ENCODE measurements at places on chromosomes 4 and X.

GRCh38 chr4:38424151-38424871 lies 239.7 kb upstream of the KLF3 start:
- no peak for DNase-seq

GRCh38 chr4:8468746-8469535 lies 28.4 kb downstream of the TRMT44 start:
- DNase-seq, result no peak

DNA sequence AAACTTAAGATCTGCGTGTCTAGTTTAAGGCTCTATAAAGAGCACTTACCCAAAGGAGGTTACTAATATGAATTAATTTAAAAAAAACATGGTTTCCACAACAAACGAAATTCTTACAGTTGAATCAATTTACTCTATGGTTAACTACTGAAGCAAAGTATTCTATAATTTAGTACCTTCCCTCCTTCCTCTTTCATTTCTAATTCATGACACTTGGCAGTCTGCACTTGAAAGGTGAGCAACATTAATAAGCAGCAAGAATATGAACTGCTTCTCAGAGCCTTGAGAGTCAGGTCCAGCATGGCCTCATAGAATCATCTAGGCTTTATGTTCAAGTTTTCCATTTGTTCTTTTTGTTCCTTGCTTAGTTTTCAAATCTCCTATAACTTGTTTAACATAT lies 42.7 kb downstream of the TAPT1 start:
- no peak for DNase-seq

- DNase-seq, result no peak
Measured at GRCh38 chr4:16082041-16082425, 1.8 kb downstream of the PROM1 start.

DNA sequence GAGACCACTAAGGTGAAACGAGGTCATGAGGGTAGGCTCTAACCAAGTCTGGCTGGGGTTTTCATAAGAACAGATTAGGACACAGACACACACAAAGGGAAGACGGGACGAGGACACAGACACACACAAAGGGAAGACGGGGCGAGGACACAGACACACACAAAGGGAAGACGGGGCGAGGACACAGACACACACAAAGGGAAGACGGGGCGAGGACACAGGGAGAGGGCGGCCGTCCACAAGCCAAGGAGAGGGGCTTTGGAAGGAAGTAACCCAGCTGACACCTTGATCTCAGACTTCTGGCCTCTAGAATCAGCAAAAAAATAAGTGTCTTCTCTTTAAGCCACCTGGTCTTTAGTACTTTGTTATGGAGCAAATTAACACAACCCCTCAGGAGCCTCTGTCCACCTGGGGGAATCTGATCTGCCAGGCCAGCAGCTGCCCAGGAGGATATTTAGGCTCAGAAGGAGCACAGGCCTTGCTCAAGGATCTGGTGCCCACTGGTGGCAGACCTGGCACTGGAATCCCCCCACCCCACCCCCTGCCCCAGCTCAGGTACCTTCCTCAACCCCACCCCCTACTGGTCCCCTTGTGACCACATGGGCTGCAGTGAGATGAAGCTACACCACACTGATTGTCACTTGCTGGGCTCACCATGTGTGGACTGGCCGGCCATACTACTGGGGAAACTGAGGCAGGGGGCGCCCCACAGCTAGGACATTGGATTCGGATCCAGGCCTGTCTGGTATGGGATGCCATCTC lies 2.8 kb downstream of the ABLIM2 start:
- no peak for DNase-seq

DNA sequence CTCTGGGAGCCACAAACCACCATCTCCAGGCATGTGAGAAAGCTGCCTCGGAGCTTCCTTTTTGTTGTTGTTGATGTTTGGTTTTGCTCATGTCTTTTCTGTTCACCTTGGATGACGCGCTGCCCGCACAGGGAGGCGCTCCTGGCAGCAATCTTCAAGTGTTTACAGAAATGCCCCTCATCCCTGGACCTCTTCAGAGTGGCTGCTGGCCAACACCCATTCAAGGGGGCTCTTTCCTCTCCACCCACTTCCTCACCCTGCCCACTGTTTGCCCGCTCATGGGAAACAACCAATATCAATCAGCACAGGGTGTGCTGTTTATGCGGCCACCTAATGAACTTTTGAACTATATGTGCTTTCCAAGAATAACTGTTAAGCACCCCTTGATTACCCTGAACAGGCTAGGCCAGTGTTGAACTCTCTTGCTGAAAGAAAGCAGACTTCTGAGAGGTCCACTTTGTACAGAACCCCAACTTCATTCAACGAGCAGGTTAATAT lies 355.1 kb upstream of the CLNK start:
- DNase-seq, result no peak

GRCh38 chrX:22053481-22053880 lies 21.4 kb downstream of the PHEX start:
- no peak for DNase-seq

DNA sequence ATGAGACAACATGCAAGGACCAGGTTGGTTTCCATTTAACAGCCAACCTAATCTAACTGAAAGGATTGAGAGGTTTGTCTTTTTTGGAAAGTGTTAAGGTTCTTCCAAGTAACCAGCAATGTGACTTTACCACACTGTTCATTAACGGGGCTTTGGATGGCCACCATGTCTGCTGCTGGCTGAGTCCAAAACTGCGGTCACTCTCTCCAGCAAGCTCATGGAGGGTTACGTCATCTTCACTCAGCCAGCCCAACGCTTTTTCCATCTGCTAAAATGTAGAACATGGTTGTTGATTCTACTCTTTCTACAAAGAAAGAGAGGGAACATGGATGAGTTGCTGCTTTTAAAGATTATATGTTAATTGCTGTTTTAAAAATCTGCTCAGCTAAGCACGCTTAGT lies 11.0 kb downstream of the PKD2 start:
- DNase-seq, result no peak

- no peak for DNase-seq
Measured at GRCh38 chrX:32451954-32452695, 759.2 kb downstream of the DMD start.

- DNase-seq, result no peak
Measured at GRCh38 chr4:175369087-175369486, 443.0 kb downstream of the GPM6A start.

DNA sequence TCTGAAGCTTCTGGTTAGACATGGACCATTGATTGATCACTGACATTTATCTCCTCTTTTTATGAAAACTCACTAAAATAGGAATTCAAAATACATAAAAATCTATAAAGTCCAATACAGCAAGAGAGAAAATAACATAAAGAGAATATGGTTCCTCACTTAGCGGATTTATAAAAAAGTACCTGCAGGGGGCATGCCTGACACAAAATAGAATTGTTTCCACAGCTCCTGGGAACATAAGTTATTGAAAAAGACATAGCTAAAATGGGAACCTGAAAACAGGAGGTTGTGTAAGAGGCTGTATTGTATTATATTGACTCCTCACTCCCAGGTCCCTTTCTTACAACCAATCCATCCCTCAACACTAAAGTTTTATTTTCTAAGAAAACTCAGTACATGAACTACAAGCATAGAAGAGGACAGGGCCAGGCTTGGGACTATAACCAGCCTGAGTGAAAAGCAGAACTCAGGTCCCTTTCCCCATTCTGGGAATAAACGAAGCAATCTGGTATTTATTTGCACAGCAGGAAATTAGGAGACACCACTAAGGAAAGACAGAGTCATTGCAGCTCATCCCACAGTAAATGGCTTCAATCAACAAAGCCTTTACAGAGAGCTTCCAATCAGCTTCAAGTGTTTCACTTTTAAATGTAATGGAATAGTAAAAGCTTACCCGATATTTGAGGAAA lies 121.1 kb upstream of the NDST4 start:
- DNase-seq, result no peak

- DNase-seq, result no peak
Measured at GRCh38 chr4:94378047-94378446, 35.4 kb upstream of the HPGDS start.

GRCh38 chr4:101253121-101253520 lies 94.2 kb downstream of the PPP3CA start:
- no peak for DNase-seq

GRCh38 chrX:123600181-123600580 lies 132.7 kb downstream of the THOC2 start:
- DNase-seq, result no peak

DNA sequence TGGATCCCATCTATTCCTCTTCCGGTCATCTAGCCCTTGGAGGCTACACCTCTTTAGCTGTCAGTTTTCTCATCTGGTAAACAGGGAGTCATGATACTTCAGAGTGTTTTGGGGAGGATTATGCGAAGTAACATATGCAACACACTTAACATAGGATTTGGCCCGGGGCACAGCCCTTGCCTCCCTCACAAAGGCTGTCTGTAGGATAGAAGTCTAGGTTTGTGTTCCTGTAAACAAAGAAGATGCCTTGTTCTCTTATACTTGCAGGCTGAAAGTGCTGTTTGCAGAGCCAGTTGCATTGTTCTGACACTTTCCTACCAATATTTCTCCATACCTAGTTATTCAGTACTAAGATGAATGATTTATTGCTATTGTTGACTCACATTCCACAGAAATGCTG lies 2.2 kb upstream of the APELA start:
- DNase-seq, result no peak

GRCh38 chr4:97150966-97151365 lies 992.3 kb downstream of the STPG2 start:
- no peak for DNase-seq

GRCh38 chrX:12488220-12488619 lies 303.0 kb upstream of the PRPS2 start:
- DNase-seq, result no peak

- no peak for DNase-seq
Measured at GRCh38 chr4:1593458-1593857, 90.7 kb downstream of the FAM53A start.

DNA sequence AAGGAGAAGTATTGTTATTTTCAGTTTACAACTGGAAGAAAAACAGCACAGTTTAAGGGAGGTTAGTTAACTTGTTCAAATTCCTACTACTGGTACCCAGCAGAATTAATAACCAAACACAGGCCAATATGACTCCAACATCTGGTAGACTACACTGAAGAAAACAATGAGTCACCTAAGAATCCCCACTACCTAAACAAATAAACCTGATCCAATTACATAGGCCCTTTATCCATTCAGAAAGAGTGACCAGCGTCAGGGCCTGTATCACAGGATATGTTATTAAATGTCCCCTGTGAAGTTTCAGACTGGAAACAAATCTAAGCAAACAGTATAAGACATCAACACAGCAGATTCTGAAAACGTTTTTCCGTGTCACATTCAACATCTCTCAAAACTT lies 492.5 kb upstream of the INTU start:
- no peak for DNase-seq

DNA sequence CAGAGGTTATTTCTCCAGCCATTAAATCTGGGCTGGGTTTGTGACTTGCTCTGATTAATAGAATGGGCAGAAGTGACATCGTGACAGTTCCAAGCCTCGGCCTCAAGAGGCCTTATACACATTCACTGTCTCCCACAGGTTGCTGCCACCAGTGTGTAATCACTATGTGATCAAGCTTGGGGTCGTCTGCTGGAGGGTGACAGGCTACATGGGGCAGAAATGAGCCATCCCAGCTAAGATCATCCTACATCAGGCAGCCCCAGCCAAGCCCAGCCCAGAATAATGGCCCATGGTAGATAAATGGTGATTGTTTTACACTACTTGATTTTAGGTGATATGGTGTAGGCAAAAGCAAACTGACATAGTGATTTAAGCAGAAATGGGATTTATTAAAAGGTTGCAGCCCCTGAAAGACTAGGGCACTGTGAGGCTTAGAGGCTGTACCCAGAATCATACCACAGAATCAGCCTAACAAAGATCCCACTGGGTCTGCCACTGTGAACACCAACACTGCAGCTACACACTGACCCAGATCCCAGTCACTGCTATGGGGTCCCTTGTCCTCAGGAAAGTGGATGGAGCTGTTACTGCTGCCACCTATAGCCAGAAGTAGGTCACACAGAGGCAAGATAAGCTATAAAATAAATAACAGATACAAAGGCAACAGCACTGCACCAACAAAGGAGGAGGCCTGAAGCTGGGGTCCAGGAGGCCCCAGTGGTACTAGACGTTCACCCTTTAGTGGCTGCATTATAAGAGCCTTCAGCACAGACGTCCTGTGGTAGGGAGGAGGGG lies 159.6 kb upstream of the RBPJ start:
- DNase-seq, result no peak

- no peak for DNase-seq
Measured at GRCh38 chrX:103276581-103277002, at the start of gene TCEAL5. TCEAL5 (minus strand) TSS chrX:103276750; CDS start chrX:103274563, 2,187 bp downstream.

DNA sequence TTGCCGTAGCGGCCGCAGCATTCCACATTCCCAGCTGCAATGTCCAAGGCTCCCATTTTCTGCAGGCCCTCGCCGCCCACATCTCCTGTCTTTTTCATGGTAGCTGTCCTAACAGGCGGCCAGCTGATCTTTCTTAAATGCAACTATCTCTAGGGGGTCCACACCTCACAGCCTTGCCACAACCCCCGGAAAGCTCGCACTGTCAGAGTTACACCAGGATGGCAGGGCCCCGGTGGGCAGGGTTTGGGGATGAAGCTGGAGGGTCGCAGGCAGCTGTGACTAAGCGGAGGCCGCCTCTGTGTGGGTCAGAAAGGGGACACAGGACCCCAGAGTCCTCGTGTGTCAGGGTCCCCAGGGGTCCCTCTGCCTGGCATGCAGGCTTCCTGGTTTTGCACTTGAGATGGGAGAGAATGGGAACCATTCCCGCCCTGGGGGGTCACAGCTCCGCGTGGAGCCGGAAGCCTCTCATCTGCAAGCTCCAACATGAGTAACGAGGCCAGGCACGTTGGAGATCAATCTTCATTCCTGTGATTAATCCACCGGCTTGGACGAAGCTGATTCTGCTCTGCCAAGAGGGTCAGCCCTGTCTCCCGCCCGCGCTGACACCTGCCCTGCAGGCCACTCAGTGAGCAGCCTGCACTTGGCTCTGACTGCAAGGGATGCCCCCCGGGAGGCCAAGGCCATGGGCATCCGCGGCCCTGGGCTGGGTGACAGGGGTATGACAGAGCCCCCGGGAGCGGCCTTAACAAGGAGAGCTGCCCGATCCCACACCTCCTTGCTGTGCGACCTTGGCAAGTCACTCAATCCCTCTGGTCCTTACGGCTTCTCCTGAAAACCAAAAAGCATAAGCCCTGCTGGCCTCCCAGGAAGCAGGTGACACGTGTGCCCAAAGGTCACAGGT lies 97.9 kb downstream of the ADRA2C start:
- no peak for DNase-seq

- no peak for DNase-seq
Measured at GRCh38 chrX:9807355-9808182, 21.3 kb downstream of the SHROOM2 start.

DNA sequence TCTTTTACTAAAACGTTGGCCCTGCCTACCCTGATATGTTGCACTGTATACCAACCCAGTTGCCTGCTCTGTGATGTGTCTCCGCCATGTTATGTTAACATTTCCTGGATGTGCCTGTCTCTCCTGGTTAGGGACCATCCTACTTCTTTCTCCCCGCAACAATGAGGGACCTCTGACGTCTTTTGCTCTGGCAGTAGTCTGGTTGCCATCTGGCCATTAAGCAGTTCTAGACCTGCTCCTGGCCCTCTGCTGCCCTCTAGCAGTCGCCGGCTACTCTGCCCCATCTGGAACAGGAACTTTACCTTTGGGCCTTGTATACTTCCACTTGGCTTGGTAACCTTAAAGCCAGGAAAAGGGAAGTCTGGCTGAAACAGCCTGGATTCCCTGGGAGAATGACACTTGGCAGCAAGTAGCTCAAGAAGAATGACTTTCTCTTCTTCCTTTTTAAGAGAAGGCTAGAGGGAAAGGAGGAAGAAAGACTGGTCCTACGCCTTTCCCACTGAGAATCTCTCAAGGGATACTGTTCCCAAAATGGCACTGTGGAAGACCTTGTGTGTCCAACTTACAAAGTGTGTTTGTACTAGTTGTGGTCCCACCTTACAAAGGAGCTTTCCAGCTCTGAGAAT lies 63.5 kb downstream of the GPC3 start:
- DNase-seq, result no peak

Data from NCI-H187 treated with DMSO at 0.1 percent for 48 hours (cell line).